Astrocyte (in vitro differentiated cells and primary cell): ENCODE measurements at places on chromosomes 1 and 21. TPM values are rescaled to one million over a fixed set of nuclear protein-coding genes. Genes with fewer than 3 reads are reported as not detected.

- no peaks in the 10 kb centered on the region for H3K36me3 ChIP-seq
- no peak overlapping the region for H3K4me3 ChIP-seq
- H3K27ac ChIP-seq = no peak overlapping the region
- no peak for DNase-seq
- no peaks in the 10 kb centered on the region for H3K4me1 ChIP-seq
Observed at GRCh38 chr1:53172426-53173128, 24.0 kb upstream of the CPT2 start.

DNA sequence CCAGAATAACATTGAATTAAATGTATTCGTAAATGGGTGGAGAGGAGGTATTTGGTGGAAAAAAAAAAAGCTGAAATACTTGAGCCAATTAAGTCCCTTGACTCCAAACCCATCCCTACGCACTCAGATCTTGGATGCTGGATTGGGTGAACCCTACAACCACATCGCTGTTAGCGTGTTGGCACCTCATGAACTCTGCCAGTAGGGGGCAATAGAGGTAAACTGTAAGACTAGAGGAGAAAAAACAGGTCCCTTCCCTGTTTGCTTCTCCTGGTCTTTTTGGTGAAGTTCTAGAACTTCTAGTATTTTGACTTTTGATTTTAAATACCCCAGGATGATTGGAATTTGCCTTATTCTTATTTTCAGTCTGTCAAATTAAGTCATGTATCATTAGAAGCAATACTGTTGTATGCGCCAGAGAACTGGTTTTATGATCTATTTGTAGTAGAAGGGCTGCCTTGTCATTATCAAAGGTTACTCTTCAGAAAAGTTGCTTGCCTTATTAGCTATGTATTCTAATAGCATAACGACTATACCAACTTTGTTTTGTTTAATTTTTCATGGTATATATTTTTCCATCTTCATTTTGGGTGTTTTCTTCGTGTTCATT lies 1.9 kb upstream of the OR13G1 start:
- H3K4me3 ChIP-seq = no peak overlapping the region
- H3K4me1 ChIP-seq = no peaks in the 10 kb centered on the region
- H3K36me3 ChIP-seq = no peaks in the 10 kb centered on the region

The ANGPTL3 gene
- not detected in 2 replicates for total RNA-seq

- H3K27ac ChIP-seq = no peak overlapping the region
- H3K27me3 ChIP-seq = no peaks in the 10 kb centered on the region
- no peak overlapping the region for H3K4me3 ChIP-seq
- DNase-seq = no peak
- H3K36me3 ChIP-seq = peaks cover 22% of the 10 kb centered on the region
Observed at GRCh38 chr1:156551869-156552268, 20.5 kb downstream of the IQGAP3 start.

DNA sequence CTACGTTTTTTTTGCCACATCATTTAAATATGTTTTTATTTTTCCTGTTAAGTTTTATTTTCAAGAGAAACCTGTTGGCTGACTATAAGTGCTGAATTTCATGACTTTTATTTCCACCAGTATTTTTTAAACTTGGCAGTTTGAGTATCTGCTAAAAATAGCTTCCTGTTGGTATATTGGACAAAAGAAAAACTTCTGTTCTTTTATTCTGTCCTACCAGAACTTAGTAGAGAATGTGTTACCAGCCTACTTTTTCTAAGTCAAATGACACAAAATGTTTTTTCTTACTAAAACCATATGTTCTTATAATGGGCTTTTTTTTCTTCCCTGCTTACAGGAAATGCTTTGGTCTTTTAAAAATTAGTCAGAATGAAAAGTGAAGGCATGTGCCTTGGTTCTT lies 7.6 kb downstream of the DR1 start:
- peak; percentile 12 for DNase-seq
- peaks cover 3% of the 10 kb centered on the region for H3K4me1 ChIP-seq
- no peaks in the 10 kb centered on the region for H3K27me3 ChIP-seq

GRCh38 chr1:60279798-60280197 lies 206.2 kb upstream of the C1orf87 start:
- no peaks in the 10 kb centered on the region for H3K27me3 ChIP-seq
- H3K4me1 ChIP-seq = peaks cover 20% of the 10 kb centered on the region
- H3K36me3 ChIP-seq = no peaks in the 10 kb centered on the region
- peak; percentile 41 for DNase-seq

DNA sequence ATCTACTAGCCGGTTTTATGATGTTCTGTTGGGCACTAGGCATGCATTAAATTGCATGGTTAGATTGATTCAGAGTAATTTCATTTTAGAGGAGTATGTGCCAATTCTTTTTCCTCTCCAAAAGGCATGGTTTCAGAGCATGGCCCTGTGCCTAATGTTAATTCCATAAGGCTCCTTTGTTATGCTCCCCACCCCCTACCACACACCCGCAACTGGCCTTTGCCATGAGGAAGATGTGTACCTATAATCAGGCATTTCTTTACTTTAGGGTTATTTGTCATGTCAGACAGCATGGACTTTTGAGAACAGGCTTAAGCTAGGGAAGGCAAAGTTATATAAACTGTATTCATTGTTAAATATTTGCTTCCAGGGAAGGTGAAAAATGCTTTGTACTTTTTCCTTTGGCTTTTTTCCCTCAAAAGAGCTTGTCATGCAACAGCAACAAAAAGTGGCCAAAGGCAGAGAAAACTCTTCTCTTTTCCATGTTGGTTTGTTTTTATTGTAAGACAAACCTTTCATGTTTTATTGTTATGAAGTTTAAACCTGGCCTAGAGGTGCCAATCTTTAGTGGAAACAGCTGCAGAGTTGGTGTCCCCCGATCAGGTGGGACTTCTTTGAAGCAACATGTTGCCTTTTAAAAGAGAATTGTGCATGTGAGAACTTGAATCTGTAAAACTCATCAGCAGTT lies 24.3 kb upstream of the NBL1 start:
- H3K27me3 ChIP-seq = no peaks in the 10 kb centered on the region
- peaks cover 7% of the 10 kb centered on the region for H3K36me3 ChIP-seq
- H3K4me3 ChIP-seq = no peak overlapping the region

DNA sequence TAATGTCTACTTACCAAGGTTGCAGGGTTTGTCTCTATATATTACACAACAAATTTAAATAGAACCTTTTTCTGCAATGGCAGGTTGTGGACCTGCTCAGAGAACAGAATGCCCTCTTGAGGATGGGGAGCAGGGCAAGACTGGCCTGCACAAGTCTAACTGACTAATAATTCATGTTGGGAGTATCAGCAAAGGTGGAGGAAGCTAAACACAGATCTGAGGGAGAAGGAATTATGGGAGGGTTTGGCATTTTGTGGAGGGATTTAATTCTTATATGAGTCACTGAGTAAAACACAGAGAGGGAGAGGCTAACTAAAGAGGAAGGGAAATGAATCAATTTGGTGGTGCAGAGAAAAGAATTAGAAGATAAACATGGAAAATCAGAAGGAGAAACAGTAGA lies 40.0 kb downstream of the CLDN17 start:
- no peaks in the 10 kb centered on the region for H3K36me3 ChIP-seq
- no peaks in the 10 kb centered on the region for H3K4me1 ChIP-seq
- no peak for DNase-seq
- H3K4me3 ChIP-seq = no peak overlapping the region

The NR1I3 gene
- total RNA-seq = not detected in 2 replicates

DNA sequence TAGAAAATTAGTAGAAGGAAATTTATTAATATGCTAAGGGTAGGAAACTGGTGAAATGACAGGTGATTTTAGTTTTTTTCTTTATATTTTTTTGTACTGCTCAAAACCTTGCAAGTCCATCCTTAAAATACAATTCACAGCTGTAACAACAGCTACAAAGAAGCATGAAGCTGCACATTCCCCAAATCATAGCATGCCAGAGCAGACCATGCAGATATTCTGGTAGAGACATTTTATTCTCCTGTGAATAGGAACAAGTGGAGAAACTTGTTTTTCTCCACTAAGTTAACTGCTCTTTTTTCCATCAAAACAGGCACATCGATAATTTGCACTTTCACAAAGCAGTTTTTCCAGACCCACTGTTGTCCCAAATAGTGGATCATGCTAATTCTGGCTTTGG lies 1125.7 kb downstream of the BRINP3 start:
- no peaks in the 10 kb centered on the region for H3K27me3 ChIP-seq
- H3K36me3 ChIP-seq = no peaks in the 10 kb centered on the region
- H3K4me3 ChIP-seq = no peak overlapping the region

The SERTAD4 gene
- total RNA-seq = 2.9 and 4.6 TPM in 2 replicates

- no peaks in the 10 kb centered on the region for H3K36me3 ChIP-seq
- H3K4me3 ChIP-seq = no peak overlapping the region
- no peaks in the 10 kb centered on the region for H3K4me1 ChIP-seq
- DNase-seq = no peak
- H3K27ac ChIP-seq = no peak overlapping the region
Observed at GRCh38 chr1:101115112-101115511, 89.5 kb upstream of the DPH5 start.

DNA sequence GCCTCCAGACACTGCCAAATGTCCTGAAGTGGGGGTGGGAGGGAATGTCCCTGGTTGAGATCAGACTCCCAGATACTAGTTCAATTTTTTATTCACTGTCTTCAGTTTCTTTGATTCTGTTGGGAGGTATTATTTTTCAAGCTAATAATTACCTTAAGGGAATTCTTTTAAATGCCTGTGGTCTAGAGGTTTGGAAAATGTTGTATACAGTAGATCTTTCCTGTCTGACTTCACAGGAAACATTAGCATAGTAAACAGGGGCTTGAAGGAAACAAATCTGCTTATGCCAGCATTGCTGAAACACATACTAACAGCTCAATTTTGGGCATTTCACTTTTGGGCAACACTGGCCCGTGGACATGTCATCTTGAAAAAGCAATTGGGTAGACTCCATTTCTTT lies 84.3 kb upstream of the HP1BP3 start:
- H3K27me3 ChIP-seq = no peaks in the 10 kb centered on the region
- H3K4me3 ChIP-seq = no peak overlapping the region
- DNase-seq = no peak
- H3K4me1 ChIP-seq = no peaks in the 10 kb centered on the region
- peaks cover 5% of the 10 kb centered on the region for H3K36me3 ChIP-seq

The NPPA gene
- total RNA-seq = not detected in 2 replicates

- peaks cover 2% of the 10 kb centered on the region for H3K27me3 ChIP-seq
- H3K27ac ChIP-seq = no peak overlapping the region
Observed at GRCh38 chr1:232628335-232629249, 1.3 kb downstream of the SIPA1L2 start.

- no peaks in the 10 kb centered on the region for H3K36me3 ChIP-seq
- no peak within 1 kb of the TSS for H3K27ac ChIP-seq
- no peaks in the 10 kb centered on the region for H3K4me1 ChIP-seq
Observed at GRCh38 chr1:111290630-111291029, at the start of gene CHIA. CHIA (plus strand) TSS chr1:111290851; CDS start chr1:111310468, 19,617 bp downstream.

- H3K4me1 ChIP-seq = no peaks in the 10 kb centered on the region
- H3K27ac ChIP-seq = no peak overlapping the region
- H3K27me3 ChIP-seq = no peaks in the 10 kb centered on the region
- no peak overlapping the region for H3K4me3 ChIP-seq
Observed at GRCh38 chr1:15219280-15220023, 27.6 kb upstream of the FHAD1 start.

DNA sequence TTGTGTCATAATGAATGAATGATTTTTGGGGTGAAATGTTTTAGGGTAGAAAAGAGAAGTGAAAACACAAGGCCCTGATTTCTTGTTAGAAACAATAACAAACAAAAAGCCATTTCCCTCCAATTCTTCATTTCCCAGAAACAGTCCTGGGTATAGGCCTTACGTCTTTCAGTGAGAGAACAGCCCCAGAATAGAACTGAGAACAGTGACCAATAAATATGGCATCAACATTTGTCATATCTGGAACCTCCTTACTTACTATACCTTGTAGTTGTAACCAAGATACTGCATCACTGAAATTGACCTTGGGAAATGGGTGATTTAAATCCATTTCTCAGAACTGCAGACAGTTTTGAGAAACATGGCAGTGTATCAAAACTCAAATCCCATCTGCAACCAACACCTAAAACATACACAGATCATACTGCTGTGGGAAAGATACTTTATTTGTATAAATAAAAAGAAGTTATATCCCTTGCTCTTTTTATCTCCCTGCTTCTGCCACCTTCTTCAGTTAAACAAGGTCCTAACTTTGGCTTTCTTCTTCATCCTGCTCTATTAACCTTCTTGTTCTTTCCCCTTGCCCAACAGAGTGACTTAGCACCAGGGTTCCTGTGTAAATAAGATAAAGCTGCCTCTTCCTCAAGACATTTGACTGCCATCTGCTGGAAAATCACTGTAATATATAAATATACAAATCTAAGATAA lies 19.5 kb downstream of the XKR8 start:
- H3K27ac ChIP-seq = no peak overlapping the region
- peaks cover 12% of the 10 kb centered on the region for H3K36me3 ChIP-seq
- H3K27me3 ChIP-seq = no peaks in the 10 kb centered on the region
- no peak overlapping the region for H3K4me3 ChIP-seq
- peak; percentile 53 for DNase-seq

DNA sequence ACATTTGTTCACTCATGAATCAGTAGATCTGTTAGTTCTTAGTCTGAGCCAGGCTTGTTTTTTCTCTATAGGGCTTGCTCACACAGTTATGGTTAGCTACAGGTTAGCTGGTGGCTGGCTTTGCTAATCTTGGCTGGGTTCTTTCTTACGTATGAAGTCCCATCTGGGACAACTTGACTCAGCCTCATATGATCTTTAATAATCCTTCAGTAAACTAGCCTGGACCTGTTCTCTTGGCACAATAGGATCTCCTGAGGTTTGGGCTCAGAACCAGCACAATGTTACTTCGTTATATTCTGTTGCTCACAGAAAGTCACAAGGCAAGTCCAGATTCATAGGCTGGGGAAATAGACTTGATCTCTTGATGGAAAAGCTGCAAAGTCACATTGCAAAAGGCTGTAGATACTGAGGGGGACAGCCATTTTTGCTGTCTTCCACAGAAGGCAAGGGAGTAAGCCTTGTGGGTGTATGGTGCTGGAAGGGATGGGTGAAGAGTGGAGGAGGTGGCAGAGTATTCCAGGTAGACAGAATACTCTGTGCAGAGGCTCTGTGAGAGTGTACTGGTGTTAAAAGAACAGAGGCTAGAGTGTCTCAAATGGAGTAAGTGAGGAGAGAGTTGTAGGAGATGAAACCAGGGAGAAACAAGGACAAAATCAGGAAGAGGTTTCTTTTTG lies 24.4 kb downstream of the EFCAB7 start:
- no peak overlapping the region for H3K4me3 ChIP-seq
- no peaks in the 10 kb centered on the region for H3K36me3 ChIP-seq
- no peak overlapping the region for H3K27ac ChIP-seq
- no peaks in the 10 kb centered on the region for H3K4me1 ChIP-seq
- no peaks in the 10 kb centered on the region for H3K27me3 ChIP-seq
- peak; percentile 44 for DNase-seq

The RLF gene
- 15.0 and 15.4 TPM in 2 replicates for total RNA-seq
